Astrocyte of the spinal cord (primary cell): ENCODE measurements at places on chromosomes 7 and 10.

GRCh38 chr10:113459626-113460280, 93.1 kb upstream of the HABP2 start:
- DNase-seq = no peak

DNA sequence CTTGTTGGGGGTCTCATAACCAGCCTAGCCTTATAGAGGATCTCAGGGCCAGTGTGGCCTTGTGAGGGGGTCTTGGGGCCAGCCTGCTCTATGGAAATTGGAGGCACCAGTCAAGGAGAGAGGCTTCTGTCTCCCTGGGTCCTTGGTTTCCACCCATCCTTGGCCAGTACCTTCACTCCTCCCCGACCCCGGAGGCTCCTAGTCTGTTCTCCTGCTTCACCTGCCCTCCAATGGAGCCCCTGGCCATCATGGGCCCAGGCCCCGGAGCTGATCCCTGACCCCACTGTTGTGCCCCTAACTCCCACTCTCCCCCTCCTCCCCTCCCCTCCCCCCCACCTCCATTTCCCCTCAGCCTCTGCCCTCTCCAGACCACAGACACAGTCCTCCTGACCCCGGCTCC, 29.7 kb downstream of the RASGEF1A start:
- DNase-seq = no peak

DNA sequence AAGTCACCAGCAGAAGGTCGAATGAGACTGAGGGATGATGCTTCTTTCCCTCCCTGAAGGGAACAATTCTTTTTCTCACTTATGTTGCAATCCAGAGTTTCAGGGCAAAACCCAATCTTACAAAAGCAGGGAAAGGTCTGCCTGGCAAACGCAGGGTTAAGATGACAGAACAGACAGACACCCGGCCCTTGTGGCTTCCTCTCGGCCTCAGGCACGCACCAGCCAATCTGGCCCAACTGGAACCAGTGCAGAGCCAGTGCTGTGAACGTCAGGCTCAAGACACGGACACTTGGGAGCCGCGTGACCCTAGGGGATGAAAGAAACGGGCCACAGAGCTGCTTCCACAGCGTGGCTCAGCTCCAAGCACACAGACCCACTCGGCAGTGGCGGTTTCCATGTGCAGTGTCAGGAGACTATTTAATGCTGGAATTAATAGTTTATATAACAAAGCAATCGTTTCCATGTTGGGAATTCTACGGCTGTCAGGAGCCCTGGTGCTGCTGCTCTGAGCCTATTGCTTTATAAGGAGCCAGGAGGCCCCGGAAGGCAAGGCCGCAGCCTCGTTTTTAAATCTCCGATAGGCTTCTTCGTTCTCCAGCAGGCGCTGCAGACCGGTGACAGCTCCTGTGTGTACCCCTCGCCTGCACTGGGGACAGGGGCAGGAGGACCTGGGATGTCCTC, 198.4 kb downstream of the DIP2C start:
- DNase-seq = no peak

GRCh38 chr10:109205929-109206585, 717.3 kb downstream of the XPNPEP1 start:
- DNase-seq = peak; percentile 78

DNA sequence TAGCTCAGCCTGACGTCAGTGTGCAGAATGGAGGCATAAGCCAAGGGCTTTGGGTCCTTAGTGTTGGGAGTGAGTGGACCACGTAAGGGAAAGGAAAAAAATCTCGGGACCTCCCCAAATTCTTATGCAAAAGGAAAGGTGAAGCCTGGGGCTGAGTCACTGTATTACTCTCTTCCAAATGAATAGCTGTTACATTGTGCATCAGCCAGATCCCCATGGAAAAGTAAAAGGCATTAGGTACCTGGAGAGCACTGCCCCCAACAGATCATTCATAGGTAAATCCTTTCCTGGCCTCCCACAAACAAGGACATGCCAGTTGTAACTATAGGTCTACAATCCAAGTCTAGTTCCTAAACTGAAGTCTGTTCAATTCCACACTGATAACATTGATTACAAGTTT, 170.5 kb downstream of the C1GALT1 start:
- DNase-seq = no peak

DNA sequence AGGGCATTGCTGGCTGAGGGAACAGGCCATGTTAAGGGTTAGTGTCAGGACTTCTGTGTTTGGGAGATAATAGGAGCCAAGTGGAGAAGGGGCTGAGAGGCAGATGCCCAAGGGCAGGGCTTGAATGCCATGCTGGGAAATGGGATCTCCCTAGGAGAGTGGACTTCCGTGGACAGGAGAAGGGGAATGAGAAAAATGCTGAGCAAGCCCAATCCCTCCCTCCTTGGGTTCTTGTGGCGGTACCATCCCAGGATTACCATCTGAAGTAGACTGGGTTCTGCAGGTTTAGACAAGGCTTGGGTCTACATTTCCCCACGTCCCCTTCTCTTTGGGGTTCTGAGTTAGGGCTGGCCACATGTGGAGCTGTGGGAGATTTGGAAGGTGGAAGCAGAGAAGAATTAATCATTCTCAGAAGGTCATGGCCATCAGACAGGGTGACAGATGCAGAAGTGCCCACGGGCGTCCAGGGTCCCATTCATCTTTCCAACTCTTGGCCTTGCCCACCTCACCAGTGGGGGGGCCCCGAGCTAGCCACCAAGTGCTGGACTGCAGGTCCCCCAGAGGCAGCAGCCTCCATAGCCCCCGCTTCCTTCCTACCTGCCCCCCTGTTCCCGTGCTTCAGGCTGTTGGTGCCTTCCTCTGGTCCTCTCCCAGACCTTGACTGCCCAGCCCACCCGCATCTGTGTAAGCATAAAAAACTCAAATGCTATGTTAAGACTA, 354.8 kb downstream of the RPS24 start:
- no peak for DNase-seq

- DNase-seq = peak; percentile 12
These were observed 38.1 kb upstream of the HBP1 start for GRCh38 chr7:107130487-107131220.

DNA sequence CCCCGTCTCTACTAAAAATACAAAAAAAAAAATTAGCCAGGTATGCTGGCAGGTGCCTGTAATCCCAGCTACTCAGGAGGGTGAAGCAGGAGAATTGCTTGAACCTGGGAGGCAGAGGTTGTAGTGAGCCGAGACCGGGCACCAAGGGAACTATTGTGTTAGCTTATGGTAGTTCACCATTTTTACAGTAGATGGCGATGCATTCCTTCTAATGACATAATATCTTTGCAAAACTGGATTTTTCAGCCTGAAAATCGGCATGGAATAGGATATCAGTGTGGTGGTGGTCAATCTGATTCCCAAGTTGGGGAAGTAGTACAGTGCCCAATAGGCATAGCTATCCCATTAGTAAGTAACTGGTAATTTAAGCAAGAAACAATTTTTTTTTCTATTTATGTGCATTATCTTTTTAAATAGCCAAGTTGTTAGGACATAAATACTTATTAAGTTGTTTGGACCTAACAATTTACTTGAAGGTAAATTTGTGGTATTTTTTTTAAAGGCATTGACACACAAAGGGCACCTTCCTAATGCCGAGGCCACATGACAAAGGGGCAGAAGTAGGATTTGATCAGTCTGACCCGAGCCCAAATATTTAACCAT, 17.6 kb upstream of the IMPDH1 start:
- peak; percentile 64 for DNase-seq

DNA sequence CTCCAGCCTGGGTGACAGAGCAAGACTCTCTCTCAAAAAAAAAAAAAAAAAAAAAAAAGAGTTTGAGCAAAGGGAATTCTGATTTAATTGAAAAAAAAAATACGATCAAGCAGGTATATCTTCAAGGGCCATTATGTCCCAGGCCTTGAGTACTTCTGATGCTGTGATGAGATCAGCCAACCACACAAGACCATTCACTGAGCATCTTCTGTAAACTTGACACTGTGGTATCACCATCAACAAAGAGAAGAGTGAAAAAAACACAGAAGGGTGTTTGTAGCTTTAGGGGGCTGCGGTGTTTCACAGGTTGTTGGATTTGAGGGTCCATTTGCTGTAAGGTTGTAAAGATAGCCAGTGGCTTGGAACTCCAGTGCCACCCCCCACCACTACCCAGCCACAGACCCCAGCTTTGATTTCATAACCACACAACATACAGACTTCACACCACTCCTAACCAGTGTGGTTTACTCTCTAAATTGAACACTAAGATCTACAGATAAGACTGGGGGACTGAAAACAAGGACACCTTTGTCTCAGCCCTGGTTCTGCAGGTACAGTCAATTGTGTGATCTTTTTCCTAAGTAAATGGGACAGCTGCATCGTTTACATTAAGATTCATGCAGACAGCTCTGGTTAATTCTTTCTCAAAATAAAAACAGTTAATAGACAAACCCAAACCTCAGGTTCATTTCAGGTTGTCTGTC, 66.4 kb downstream of the CDC123 start:
- DNase-seq = no peak

DNA sequence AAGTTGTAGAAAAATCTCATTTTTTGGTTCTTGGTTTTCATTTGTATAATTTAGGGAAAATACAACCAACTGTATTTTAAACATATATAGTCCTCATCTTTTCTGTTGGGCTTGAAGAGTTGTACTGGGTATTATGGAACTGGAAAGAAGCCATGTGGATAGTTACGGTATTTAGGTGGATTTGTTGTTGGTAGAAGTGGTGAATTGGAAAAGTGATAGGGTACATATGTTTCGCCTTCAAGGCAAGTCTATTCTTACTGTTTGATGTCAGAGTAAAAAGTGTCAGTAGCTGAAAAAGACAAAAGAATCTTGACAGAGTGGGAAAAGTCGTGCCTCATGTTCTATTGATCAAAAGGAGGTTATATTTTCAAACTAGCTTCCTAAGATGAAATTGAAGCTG, 64.6 kb downstream of the GBF1 start:
- no peak for DNase-seq

GRCh38 chr10:110355922-110356627, 51.4 kb upstream of the SMNDC1 start:
- no peak for DNase-seq

GRCh38 chr7:116588641-116589594, 64.1 kb downstream of the CAV1 start:
- peak; percentile 83 for DNase-seq

DNA sequence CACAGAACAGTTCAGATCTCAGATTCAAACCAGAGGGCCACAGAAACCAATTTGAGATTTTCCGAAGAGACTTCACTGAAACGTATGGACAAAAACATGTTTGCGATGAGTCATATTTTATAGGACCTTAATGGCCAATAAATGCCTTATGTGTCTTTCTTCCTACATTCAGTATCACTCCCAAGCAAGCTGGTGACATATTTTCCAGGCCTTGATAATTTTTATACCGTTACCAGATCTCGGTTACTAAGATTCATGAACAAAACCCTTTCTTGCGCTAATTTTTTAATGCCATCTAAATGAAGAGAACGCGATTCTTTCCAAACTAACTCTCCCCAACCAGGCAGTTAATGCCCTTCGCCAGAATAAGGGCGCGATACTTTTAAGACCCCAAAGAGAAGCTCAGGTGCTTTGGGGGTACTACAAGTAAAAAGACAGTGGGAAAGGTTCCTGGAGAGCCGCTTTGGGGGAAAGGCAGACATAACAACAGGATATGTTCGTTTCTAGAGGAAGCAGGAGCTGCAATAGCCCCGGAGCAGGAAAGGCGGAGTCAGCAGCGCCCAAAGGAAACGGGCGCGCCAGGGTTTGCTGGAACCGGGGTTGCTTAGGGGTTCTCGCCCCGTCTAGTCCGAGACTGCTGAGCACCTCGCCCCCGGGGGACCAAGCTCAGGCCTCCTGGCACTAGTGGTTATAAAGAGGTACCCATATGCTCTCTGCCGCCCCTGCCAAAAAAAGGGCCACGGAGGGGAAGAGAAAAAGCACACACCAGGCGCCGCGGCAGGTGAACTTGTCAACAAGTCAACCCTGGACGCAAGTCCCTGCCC, 884 bp downstream of the ICA1 start:
- no peak for DNase-seq

GRCh38 chr10:132839061-132839460, 53.1 kb upstream of the NKX6-2 start:
- no peak for DNase-seq

- no peak for DNase-seq
These were observed 264.4 kb downstream of the SORCS1 start for GRCh38 chr10:106900016-106900652.

DNA sequence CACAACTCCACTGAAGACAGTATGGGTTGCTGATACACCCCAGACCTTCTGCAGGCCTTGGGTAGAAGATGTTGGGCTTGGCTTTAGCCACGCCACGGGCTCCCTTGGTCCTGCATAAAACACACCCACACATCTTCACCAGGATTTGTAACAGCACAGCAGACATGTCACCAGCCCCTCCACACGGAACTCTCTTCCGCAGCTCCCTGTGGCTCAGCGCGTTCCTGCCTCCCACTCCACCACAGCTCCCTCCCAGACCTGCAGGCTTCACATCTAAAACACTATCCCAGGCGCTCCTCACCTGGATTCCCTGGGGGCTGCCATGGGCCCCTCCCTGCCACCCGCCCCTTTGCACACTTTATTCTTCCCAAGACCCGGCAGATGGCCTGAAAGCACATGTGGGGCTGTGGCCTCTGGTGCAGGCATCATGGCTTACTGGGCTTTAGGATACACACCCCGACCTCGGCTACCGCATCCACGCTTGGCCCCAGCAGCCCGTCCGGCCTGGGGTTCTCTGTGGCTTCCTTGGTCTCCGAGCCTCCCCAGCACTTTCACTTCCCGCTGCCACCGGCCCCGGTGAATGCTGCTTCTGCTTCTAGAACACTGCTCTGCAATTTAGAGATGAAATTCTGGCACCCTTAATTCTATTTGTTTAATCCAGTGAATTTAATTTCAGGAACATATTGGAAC, 432.9 kb downstream of the DNAJB6 start:
- DNase-seq = no peak

GRCh38 chr7:73978661-73979563, 49.1 kb upstream of the ELN start:
- no peak for DNase-seq

GRCh38 chr7:129851809-129852208, 101.0 kb downstream of the UBE2H start:
- DNase-seq = no peak

- no peak for DNase-seq
These were observed 5.6 kb downstream of the IMPDH1 start for GRCh38 chr7:128404143-128404681.

DNA sequence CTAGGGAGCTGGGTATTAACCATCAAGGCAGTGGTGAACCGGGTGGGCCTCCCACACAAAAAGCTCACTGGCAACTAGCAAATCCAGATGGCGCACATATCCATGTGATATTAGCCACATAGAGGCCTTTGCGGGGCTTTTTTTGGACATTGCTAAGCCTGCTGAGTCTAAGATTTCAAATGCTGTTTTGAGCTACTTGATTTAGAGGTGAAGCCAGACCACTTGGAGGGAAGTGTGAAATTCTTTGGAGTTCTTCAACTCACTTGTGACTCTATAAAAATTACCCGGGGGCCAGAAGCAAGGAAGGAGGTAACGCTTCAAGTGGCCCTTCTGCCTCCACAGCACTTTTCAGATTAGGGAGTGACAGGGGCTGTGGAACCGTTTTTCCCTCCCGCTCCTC, 619.8 kb upstream of the GALNT17 start:
- no peak for DNase-seq

- DNase-seq = no peak
These were observed 192.9 kb downstream of the TSPAN12 start for GRCh38 chr7:120665068-120665467.

GRCh38 chr10:117053482-117053881, 48.5 kb upstream of the SHTN1 start:
- DNase-seq = no peak
